ENCODE measurements at places on chromosomes 1 and 21.

- no peak for DNase-seq
Observed at GRCh38 chr1:68291688-68292384, 59.5 kb upstream of the WLS start.

GRCh38 chr1:10839188-10839770, 42.8 kb upstream of the CASZ1 start:
- DNase-seq = no peak

- no peak for DNase-seq
Observed at GRCh38 chr21:45258466-45258865, 29.2 kb downstream of the POFUT2 start.

- no peak for DNase-seq
Observed at GRCh38 chr1:197480446-197480845, 212.4 kb downstream of the CRB1 start.

DNA sequence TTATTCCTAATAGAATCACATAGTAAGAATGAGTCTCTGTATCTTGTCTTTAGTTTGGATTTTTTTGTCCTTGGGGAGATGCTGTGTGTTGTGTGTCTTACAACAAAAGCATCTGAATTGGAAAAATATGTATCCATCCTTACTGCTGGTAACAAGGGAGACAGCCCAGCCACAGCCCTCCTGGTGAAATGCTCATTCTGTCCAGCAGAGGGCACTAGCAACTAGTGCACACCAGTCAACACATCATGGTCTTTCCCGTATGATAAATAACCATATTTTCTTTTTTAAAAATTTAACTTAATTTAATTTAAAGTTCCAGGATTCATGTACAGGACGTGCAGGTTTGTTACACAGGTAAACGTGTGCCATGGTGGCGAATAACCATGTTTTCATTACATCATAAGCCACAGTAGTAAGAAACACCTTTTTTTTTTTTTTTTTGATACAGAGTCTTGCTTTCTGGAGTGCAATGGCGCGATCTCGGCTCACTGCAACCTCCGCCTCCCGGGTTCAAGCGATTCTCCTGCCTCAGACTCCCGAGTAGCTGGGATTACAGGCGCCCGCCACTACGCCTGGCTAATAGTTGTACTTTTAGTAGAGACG, 245.1 kb downstream of the PTBP2 start:
- peak; percentile 74 for DNase-seq

- no peak for DNase-seq
Observed at GRCh38 chr1:231679109-231679508, 52.5 kb downstream of the DISC1 start.

GRCh38 chr21:33023574-33024200, 2.0 kb upstream of the OLIG2 start:
- DNase-seq = no peak

DNA sequence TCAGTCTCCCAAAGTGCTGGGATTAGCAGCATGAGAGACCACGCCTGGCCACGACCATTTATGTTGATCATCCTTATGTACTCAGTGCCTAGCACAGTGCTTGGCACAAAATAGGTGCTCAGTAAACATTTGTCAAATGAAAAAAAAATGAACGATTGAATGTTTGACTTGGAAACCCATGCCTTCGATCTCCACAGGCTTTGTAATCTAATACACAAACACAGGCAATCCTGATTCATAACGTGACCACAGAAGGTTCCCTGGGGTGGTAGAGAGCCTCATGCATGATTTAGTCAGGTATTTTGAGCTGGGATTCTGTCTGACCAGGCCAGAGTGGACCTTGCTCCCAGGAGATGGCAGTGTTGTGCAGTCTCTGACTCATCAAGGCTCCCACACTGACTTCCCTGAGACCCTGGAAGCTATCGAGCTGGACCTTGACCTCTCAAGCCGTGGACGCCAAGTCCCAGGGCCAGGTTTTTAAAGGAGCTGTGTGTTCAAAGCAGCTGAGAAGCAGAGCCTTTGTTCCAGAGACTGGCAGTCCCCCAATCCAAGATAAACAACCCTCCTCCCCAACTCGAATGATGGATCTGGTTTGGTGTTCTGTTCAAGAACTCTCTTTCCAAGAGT, 81.1 kb downstream of the PGM1 start:
- no peak for DNase-seq

DNA sequence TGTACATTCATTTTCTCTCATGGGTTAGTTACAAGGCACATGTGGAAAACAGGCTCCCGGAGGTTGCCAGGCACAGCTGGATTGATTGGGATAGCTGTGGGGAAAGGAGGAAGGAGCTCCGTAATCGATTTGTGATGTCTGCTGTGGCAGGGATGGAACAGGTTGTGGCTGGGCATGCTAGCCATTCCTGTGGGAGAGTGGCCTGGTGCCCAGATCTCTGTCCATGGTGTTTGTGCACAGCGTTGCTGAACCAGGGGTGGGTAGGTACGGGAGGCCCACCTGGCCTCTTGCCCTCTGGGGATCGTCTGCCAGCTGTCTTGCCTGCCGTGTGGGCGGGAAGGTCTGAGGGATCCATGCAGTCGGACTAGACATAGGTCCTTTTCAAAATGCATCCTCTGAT, 302.8 kb upstream of the VAMP3 start:
- DNase-seq = no peak

GRCh38 chr1:53967409-53968124, 21.4 kb downstream of the LRRC42 start:
- no peak for DNase-seq

- DNase-seq = no peak
Observed at GRCh38 chr1:44801491-44802305, 1.5 kb downstream of the PLK3 start.

- DNase-seq = no peak
Observed at GRCh38 chr1:102896771-102897170, 211.6 kb downstream of the COL11A1 start.

DNA sequence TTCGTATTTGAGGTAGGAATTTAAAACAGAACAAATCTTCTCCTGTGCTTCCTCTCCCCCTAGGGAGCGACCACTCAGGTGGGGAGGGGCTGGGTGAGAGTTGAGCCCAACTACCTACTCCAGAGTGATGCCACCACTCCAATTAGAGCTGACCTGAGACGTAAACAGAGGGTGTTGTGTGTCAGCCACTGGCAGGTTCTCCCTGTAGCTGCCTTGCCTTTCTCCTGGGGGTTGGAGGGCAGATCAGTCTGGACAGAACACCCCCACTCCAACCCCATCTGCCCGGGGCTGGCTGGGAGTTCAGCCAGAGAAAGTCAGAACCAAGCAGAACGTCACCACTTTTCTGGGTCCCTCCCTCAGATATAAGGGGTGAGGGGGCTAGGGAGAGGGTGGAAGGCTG, 2.0 kb downstream of the HPDL start:
- no peak for DNase-seq

GRCh38 chr1:118636004-118636403, 352.1 kb downstream of the TBX15 start:
- no peak for DNase-seq

GRCh38 chr1:41866285-41866684, 52.4 kb downstream of the HIVEP3 start:
- no peak for DNase-seq

GRCh38 chr1:86169625-86170024, 13.1 kb upstream of the COL24A1 start:
- DNase-seq = no peak

- no peak for DNase-seq
Observed at GRCh38 chr1:86750530-86750929, 46.2 kb downstream of the SH3GLB1 start.

DNA sequence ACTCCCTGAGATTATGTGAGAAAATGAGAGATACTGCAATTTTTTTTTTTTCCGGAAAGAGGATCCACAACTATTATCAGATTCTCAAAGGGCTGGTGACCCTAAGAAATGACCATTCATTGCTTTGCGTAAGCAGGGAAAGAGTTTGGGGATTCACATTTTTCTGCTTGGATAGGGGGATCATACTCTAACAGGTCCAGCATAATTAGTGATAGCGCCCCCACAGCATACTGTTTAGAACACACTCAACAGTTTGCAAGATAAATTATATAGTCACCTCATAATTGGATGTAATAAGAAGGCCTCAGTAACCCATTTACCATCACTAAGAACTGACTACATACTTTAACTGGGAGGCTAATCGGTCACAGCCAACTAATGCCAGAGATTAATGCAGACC, 1.9 kb downstream of the CCT3 start:
- DNase-seq = no peak

DNA sequence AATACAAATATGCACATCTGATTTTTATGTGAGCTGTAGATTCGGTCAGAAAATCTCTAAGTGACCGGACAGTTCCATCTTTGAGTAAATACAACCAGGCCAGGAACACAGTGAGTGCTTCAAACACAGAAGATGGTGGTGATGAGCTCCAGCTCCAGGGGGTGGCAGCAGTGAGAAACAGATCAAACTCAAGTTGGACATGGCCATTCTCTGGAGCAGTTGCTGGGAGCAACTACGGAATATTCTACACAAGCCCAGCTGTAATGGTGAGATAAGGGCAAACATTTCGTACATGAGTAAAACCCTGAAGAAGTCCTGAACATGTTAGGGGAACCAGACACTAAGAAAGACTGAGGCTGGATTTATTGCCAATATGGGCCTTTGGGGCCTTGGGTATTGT, 100.7 kb downstream of the BARHL2 start:
- DNase-seq = no peak

- no peak for DNase-seq
Observed at GRCh38 chr1:208154679-208155642, 89.2 kb downstream of the PLXNA2 start.

- peak; percentile 58 for DNase-seq
Observed at GRCh38 chr1:206912445-206913095, 9.2 kb downstream of the FCMR start.

DNA sequence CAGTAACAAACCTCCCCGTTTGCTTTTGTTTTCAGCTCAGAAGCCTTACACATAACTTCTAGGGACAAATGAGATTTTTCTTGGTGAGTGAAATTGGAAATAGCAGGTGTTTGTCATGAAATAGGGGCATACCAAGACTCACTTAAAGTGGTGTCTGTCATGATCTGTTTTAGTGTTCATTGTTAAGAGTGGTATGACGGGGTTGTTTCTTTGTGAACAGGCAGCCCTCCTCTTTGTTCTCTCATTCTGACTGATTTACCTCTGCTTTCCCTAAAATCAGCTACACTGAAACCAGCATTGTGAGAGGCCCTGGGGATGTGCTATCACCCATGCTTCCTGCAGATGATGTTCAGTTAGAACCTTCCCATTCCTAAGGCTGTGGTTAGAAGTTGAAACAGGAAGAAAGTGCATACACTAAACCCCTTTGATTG, 2.5 kb upstream of the ERO1B start:
- no peak for DNase-seq

- DNase-seq = no peak
Observed at GRCh38 chr1:216293683-216294082, 129.6 kb downstream of the USH2A start.

- DNase-seq = peak; percentile 8
Observed at GRCh38 chr1:62687421-62687902, 724 bp downstream of the DOCK7 start.

DNA sequence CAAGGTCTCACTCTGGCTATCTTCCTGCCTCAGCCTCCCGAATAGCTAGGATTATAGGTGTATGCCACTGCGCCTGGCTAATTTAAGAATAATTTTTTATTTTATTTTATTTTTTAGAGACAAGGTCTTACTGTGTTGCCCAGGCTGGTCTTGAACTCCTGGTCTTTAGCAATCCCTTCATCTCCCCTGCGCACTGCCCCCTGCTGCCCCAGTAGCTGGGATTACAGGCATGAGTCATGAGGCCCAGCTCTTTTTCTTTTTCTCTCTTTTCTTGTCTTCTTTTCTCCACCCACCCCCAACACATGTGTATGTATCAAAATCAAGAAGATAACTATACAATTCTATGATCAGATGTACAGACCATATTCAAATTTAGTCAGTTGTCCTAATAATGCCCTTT, 87.2 kb downstream of the PEX14 start:
- DNase-seq = no peak

DNA sequence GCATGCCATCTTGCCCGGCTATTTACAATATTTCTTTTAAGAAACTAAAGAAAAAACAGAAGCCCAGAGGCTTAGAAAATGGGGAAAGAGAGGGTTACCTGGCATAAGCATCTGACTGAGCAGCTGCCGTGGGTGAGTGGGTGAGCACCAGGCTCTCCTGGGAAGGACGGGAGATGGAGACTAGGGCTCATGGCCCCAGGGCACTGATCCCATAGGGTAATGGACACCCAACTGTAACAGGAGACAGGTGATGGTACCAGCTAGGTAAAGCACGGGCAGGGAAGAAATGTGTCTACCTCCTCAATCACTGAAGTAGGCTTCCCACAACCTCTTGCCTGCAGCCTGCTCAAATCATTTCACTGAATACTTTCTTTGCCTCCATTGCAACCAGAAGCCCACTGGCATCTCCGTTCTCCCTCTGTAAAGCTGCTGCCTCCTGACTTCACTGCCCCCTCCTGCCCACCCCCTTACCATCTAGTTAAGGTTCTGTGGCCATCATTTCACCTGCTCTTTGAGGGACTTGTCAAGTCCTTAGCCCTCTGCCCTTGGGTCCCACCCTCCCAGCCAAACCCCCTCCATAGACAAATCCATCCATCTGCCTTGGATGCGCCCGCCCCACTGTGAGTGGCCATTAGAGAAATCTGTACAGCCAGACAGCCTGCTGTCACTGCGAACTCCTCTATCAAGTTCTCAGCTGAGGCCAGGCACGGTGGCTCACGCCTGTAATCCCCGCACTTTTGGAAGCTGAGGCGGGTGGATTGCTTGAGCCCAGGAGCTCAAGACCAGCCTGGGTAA, 6.2 kb downstream of the TMEM125 start:
- no peak for DNase-seq

Data from stimulated activated CD4-positive, alpha-beta T cell treated with anti-CD3 and anti-CD28 coated beads, Interleukin-12 subunit alpha, Interleukin-12 subunit beta, amount 100 ng/mL, for 24 hours (primary cell).